ENCODE measurements at places on chromosomes 4 and X.

GRCh38 chr4:39889226-39889625, 88.5 kb downstream of the PDS5A start:
- no peak for DNase-seq

DNA sequence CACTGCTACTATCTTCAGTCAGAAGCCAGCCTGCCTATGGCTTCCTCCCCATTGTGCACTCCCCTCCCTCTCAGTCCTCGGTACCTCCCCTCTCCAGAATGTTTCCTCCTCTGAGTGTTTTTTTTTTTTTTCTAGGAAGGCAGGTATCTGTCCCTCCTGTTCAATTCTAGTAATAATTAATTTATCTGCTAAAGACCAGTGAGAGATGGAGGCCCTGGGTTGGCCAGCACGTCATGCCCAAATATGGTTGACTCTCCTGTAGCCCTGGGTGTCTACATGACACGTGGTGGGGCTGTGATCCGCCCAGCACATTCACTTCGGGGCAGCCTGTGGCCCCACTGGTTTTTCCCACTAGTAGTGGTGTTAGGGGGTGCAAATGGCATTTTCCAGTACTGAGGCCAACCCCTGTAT, 1.8 kb downstream of the FLNA start:
- no peak for DNase-seq

DNA sequence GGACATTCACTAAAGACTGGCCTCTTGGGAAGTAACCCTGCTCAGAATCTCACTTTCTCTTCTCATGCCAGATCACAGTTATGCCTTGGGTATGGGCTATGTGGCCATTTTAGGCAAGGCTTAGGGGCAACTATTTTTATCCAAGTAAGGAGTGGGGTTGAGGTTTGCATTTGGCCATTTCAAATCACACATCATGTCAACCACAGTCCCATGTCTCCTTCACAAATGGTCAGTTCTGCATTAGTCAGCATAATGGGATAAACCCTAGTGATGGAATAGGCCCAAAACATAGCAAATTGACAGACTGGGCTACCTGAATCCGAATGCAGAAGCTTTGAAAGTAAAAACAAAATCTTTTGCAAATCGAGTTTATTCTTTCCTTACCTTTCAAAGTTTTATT, 827 bp upstream of the RTL3 start:
- DNase-seq: no peak

GRCh38 chr4:159881158-159881557, 778.3 kb downstream of the RAPGEF2 start:
- no peak for DNase-seq

DNA sequence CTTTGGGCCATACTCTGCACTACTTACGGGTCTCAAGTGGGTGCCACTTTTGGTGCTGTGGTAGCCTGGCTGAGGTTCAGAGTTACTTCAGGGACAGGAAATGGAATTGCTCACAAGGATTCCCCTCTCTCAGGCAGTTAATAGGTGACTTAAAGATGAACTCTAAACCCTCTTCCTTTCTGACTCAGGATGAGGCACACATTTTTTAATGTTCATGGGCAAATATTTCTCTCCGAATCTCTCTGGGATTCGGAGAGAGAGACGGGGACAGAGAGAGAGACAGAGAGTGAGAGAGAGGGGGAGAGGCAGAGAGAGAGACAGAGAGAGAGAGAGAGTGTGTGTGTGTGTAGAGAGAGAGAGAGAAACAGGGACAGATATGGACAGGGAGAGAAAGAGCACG, 79.8 kb downstream of the NYX start:
- DNase-seq: no peak

GRCh38 chrX:2314831-2315365, 185.9 kb downstream of the DHRSX start:
- DNase-seq: no peak

DNA sequence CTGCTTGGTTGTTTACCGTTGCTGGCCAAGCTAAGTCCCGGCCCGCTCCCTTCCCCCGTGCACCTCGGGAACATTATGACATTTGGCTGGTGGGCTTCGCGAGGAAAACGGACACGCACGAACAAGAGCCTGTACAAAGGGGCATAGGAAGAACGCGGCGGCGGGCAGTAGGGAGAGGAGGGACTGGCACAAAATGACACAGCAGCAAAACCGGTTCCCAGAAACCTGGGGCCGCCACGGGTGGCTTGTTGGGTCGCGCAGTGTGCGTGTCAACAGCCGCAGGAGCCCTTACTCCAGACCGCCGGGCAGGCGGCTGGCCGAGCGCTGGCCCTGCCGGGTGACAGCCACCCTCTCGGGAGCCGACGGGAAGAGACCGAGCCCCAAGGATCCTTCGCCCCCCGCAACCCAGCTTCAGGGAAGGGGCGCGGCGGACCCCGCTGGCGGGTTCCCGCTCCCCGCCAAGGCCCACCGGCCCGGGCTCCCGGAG, 1.6 kb upstream of the LIN54 start:
- peak; percentile 45 for DNase-seq

- no peak for DNase-seq
Measured at GRCh38 chr4:171875291-171875690, 62.1 kb downstream of the GALNTL6 start.

DNA sequence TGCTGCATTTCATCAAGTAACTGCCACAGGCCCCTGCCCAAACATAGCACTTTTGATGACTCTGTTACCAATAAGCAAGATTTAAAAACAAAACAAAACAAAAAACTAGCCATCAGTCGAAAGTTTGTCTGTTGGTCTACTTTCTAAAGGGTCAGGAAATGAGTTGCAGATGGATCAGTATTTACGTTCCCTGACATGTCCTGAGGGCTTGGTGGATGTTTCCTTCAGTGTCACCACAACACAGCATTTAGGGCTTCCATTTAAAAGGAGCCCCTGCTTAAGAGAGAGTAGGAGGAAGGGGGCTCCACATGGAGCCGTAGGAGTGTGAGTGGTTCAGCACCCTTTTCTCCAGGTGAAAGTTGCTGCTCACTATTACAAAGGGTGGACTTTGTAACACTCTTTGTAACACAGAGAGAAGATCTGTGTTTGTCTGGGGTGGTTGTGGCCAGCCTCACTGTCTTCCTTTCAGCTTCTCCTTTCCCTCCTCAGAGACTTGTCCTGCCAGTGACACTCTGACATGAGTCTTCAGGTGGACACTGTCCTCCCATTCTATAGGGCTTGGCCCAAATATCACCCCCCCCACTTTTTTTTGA, 167.5 kb upstream of the PDE5A start:
- no peak for DNase-seq

DNA sequence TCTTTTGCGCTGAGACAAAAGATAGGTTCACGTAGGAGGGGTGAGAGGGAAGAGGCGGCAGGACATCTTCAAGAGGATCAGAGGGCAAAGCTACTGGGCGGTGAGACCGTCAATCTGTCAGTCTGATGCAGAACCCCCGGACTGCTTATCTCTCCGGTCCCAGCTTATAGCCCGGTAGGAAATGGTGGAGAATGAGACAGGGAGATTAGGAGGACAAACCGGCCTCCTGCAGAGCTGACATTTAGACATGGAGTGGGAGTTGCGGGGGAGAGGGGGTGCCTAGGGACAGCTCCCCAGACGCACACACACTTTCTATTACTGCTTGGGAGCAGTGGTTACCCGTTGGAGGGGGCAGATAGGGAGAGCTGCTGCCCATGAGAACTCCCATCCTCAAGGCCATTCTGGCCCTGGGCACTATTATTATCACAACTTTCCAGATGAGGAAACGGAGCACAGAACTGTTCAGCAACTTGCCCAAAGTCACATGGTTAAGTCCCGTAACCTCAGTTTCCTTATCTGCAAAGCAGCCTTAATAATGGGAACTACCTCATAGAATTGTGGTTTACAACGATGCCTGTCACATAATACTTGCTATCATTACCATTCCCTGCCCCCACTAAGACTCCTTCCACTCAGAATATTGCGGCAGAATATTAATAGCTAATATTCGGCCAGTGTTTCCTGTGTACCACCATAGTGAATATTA, 1.1 kb upstream of the HDAC6 start:
- no peak for DNase-seq

DNA sequence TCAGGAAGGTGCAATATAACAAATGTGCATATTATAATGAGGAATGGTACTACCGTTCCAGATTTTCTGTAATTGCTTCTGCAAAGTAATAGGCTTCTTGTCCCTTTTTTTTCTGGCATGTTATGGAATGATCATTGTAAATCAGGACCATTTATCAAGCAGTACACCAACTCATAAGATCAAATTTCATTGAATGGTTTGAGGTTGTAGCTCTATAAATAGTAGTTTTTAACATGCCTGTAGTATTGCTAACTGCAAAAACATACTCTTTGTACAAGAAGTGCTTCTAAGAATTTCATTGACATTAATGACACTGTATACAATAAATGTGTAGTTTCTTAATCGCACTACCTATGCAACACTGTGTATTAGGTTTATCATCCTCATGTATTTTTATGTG, 12.6 kb downstream of the IBSP start:
- no peak for DNase-seq

DNA sequence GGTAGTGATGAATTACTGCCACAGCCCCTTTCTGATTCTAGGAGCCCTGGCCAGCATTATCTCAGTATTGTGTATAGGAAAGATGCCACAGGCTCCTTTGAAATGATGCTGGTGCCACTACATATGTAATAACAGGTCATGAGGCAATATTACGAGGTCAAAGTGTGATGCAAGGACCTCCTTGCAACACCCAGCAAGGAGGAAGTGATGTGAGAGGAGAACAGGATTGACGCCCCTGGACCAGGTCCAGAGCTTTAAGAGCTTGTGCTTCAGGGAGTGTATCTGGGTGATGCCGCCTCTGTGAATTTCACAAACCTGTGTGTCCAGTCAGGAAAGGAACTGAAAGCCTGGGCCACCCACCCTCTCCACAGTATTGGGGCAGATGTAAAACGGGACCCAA, 261.8 kb downstream of the MID1IP1 start:
- no peak for DNase-seq

DNA sequence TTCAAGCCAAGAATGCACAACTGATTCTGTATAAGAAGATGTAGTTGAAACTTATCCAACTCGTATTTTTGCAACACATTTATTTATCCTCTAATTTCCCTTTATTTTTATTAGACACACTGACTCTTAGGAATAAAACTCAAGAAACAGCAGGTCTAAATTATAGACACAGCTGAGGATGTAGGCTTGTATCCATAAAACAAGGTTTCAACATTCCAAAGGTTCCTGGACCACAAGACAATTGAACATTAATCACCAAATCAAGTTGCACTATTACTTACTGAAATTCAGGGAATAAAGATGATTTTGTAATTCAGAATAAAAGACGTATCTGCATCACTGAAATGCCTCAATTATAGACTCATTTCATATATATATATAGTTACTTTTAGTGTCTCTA, 683.5 kb upstream of the GRIA3 start:
- no peak for DNase-seq

GRCh38 chr4:136687118-136687517, 845.2 kb downstream of the PCDH18 start:
- no peak for DNase-seq

- DNase-seq: no peak
Measured at GRCh38 chr4:101191302-101192098, 155.8 kb downstream of the PPP3CA start.

GRCh38 chr4:88881227-88881569, 175.8 kb downstream of the FAM13A start:
- DNase-seq: no peak

DNA sequence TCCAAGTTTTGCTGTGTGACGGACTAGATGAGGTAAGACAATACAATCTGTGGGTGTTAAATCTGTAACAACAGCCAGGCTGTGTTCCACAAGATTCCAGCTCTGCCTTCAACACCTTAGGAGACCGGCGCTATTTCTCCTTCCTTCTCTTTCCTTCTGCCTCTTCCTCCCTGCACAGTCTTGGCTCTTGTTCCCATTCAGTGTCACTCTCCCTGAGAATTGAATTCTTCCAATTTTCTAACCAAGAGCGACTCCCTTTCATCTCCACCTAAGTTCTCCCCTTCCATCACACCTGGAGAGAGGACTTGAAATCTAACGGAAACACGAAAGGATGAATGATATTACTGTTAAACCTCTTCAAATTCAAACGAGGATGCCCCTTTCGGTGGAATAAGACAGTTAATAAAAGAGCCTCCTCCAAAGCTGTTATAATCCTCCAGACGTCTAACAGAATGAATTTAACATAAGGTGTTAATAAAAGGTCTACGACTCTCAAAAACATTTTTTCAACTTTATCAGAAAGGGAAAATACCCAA, 2.7 kb downstream of the EPHA5 start:
- DNase-seq: no peak
